Peyer's patch (tissue), 4 donors: ENCODE measurements at places on chromosomes 5 and 9. TPM values are rescaled to one million over a fixed set of nuclear protein-coding genes. Genes with fewer than 3 reads are reported as not detected.

DNA sequence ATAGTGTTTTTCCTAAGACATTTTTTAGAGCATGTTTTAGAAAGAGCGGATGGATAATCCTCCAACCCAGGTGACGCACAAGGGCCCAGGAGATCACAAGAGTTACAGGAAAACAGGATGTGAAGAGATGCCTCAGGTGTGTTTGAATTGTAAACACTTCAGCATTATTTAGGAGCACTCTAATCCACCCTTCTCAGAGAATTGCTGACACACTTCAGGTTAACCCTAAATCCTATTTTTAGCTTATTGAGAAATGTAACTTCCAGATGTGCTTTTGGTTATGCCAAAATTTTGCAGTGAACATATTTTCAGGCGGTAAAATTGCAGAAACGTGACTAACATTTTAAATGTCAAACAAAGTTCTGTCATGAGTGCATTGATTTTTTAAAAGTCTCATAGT is 755.4 kb upstream of the CTNND2 start:
- no peak for DNase-seq

DNA sequence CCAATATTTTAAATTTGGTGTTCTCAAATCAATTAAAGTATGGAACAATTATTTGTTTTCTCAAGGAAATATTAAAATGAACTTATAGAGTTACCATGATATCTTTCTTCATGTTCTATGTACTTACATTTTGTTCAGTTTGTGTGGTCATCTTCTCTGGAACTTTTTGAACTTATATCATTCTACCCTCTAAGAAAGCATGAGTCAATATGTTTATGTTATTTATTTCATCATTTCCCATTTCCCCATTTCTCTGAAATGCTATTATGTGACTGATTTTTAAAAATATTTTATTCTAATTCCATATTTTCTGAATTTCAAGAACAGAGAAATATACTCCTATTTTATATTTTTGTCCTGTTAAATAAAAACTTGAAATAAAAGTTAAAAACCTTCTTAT is 123.5 kb upstream of the ACOT12 start:
- no peak for DNase-seq

- DNase-seq = no peak
These were observed 2.2 kb upstream of the CEL start for GRCh38 chr9:133059623-133060022.

GRCh38 chr5:98168871-98169270 is 604.6 kb upstream of the RGMB start:
- DNase-seq = no peak

DNA sequence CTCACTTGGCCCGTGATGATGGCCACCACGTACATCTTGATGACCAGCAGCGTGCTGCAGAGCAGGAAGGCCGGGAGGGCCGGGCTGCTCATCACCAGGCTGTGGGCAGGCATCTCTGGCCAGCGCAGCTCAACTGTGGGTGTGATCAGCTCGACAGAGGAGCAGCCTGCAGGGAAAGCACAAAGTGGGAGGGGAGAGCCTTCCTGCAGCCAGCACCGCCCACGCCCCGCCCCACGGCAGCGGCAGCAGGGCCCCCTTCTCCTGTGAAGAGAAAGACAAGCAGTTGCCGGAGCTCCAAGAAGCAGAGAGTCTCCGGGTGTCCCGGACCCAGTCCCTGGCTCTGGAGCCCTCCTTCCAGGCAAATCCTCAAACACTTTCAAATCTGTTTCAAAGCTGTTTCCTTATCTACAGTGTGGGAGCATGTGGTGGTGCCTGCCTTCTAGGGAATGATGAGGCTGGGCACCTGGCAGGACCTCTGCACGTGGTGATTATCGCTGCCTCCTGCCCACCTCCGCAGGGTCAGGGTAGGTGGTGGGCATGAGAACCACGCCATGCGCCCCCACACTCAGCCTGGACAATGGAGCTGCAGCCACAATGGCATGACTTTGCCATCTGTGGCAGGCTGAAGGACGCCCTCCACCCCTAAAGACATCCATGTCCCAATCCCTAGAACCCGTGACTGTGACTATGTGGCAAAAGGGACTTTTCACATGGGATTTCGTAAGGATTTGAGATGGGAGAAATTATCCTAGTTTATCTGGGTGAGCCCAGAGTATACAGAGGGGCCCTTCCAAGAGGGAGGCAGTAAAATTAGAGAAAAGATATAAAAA is at the start of gene PTGES:
Gene PTGES (minus strand): TSS at position 143 of the 830 bp plus-strand sequence. CDS start 30 bp downstream, at position 113.
- peak; percentile 79 for DNase-seq

GRCh38 chr5:139335811-139336210 is 5.8 kb upstream of the PAIP2 start:
- DNase-seq = no peak

- DNase-seq = no peak
These were observed 220.2 kb downstream of the DMAC1 start for GRCh38 chr9:7579351-7579750.

DNA sequence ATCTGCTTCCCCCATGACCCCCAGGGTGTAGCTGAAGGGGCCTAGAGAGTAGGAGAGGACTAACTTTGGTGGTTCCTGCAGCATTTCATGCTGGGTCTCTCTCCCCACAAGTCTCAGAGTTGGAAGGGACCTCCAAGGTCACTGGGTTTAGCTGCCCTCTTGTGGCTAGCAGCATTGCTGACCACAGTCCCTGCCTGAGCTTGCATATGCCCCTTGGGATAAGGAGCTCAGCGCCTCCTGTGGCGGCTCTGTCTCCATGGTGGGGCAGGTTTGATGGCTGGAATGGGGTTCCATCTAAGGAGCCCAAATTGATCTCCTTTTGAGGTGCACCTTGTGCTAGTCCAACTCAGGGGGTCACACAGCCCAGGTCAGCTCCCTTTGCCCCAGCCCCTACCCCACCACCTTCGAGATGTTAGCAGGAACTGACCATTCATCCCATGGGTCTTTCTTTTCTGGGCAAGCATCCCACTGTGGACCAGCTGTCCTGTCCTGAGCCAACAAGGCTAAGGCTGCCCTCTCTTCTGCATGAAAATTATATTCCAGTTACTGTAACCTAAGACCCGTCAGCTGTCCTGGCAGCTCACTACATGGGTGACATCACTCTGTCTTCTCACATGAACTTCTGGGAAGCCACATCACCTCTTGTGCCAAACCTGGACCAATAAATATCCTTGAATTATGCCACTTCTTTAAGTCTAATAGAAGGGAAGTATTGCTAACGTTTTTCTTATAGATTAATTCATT is 196.2 kb downstream of the HSPA4 start:
- no peak for DNase-seq

DNA sequence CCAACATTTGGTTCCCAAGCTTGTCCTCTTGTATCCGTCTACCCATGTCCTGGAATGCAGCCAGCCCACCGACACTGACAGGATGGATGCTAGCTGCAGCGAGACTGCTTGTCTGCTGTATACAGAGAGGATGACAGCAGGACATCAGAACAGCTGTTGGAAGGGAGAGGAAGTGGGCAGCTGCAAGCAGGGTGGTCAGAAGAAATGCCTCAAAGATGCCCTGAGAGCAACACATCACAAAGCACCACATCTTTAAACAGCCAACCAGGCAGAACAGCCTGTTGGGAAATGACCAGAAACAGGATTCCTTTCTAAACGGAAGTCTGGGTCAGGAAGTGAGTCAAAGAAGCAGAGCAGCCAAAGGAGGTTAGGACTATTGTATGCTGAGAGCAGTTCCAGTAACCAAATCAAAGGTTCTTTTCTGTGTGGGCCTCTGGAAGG is 219.1 kb downstream of the NDUFS4 start:
- DNase-seq = no peak

GRCh38 chr9:98241357-98242300 is 13.8 kb downstream of the TBC1D2 start:
- DNase-seq = no peak

DNA sequence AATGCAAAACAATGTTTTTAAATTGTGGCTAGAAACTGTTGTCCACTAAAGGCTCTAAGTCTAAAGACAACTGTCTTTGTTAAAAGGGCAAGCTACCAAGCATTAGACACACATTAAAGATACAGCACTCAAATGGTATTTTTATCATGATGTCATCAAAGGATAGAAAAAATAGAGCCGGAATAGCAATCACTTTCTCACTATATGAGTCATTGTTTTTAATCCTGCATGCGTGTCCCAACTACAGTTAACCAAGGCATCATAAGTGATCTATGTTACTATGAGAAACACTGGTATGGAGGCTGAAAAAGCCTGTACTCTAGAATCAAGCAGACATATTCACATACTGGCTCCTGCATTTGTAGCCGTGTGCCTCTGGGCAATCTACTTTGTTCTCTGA is 1.9 kb upstream of the PJA2 start:
- DNase-seq = no peak

GRCh38 chr5:58771796-58772195 is 188.9 kb downstream of the RAB3C start:
- DNase-seq = no peak

DNA sequence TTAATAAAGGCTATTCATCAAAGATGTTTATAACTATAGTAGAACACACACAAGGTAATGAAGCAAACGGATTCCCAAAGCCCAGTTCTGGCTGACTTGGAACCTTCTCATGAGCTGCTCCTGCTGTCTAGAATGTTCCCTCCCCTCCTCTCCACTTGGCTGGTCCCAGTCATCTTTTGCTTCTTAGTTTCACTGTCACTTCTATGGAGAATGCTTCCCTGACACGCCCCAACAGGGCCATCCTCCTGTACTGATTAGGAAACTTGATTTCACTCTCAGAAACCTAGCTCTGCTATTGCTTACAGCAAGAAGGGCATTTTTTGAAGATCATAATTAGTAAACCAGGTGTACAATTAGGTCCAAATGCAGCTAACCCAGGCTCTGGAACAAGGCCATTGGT is 3.2 kb upstream of the RAPGEF1 start:
- DNase-seq = no peak

GRCh38 chr5:40672425-40672824 is 7.3 kb upstream of the PTGER4 start:
- no peak for DNase-seq

- no peak for DNase-seq
These were observed 11.9 kb upstream of the COL15A1 start for GRCh38 chr9:98931600-98932389.

DNA sequence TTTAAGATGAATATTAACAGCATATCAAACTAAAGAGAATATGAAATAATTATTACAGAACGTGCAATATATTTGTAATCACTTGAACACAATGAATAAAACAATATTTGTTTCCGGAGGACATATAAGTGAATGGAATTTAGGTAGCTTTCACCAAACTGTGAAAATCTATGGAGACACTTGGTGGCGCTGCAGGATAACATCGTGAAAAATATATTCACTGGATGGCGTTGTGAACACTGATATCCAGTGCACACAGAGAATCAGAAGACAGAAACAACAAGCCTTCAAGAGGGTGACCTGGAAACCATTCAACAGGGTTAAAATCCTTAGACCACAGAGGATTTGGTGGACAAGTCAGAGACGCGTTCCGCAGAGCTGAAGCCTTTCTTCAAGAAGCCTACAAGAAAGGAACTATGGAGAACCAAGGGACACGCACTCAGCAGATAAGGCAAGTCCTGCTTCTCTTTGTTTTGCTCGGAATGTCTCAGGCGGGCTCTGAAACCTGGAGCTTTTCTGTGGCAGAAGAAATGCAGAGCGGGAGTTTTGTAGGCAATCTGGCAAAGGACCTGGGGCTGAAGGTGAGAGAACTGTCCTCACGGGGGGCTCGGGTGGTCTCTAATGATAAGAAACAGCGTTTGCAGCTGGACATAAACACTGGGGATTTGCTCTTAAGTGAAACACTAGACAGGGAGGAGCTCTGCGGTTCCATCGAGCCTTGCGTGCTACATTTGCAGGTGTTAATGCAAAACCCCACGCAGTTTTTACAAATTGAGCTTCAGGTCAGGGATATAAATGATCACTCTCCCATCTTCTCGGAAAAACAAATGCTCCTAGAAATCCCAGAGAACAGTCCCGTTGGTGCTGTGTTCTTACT is at the start of gene PCDHB11:
Gene PCDHB11 (plus strand): TSS at position 269 of the 877 bp plus-strand sequence. CDS start 148 bp downstream, at position 417.
- DNase-seq = no peak

DNA sequence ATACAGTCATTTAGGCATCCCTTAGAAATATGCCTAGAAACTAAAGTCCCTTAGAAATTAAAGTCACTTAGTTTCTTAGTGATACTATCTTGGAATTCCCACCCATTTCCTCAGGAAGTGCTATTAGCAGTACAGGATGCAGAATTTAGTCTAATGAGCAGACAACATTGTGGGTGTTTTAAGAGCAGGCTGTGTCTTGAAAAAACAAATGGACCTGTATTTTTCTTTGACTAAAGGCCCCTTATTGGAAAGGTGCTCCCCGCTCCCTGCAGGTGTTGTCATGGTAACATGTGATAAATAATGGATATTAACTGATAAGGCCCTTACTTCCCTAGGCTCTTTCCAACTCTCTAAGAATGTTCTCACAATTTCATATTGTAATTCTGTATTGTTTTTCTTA is 38.8 kb upstream of the STARD4 start:
- no peak for DNase-seq

DNA sequence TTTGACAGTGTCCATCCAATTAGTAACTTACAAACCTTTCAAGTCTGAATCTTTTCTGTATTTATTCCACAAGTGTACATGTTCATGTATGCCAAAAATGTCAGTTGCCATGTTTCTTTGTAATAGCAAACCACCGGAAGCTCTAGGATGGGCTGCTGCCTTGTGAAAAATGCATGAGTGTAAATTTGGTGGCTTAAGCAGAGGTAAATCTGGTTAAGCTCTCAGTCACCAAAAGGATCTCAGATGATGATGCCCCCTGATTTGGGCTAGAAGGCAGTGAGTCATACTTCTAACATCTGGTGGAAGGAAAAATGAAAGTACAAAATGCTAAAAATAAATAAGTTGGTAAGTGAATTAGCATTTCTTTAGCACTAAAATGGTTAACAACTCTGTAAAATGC is 567.5 kb downstream of the ELAVL2 start:
- DNase-seq = no peak

- no peak for DNase-seq
These were observed 257.9 kb upstream of the ANKRD55 start for GRCh38 chr5:56490971-56491468.

- peak; percentile 69 for DNase-seq
These were observed 33.1 kb downstream of the DAB2IP start for GRCh38 chr9:121684381-121685145.

GRCh38 chr9:130286781-130287428 is 21.3 kb downstream of the HMCN2 start:
- DNase-seq = peak; percentile 33

- no peak for DNase-seq
These were observed 112.5 kb upstream of the SLCO6A1 start for GRCh38 chr5:102611312-102611711.

DNA sequence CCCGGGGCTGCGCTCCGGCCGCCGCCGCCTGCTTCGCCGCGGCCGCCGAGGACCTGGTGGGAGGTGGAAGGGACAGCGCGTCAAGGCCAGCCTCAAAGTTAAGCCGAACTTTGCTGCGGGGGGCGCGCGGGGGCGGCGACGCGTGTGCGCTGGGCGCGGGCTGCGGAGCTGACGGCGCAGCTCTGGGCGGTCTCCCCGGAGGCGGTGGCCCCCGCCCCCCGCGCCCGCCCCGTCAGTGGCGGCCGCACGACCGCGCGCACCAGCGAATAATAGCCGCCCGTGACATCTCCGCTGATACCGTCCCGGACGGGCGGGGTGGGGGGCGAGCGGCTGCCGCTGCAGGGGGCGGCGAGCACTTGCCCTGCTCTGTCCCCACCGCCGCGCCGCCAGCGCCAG is 579 bp upstream of the FAM78A start:
- no peak for DNase-seq

- no peak for DNase-seq
These were observed 564.3 kb downstream of the ZNF608 start for GRCh38 chr5:124182133-124182532.

NUTM2G gene
- not detected for total RNA-seq

BASP1 gene
- total RNA-seq = 6.7 TPM

CDH10 gene
- total RNA-seq = not detected

PLPPR1 gene
- total RNA-seq = not detected

SCGB3A2 gene
- total RNA-seq = not detected

FBP2 gene
- total RNA-seq = not detected

HSD17B3 gene
- total RNA-seq = 14.5 TPM

MARVELD2 gene
- 49.3 TPM for total RNA-seq
